Activated CD4-positive, alpha-beta T cell treated with anti-CD3 and anti-CD28 coated beads, Interleukin-10, Interleukin-2, amounts not matched to agents 100 ng/mL and 50 ng/mL, durations not matched to agents 16 hours and 8 hours (primary cell): ENCODE measurements at places on chromosomes 4 and X.

- no peak for DNase-seq
These were observed 21.8 kb downstream of the NR3C2 start for GRCh38 chr4:148420397-148420796.

DNA sequence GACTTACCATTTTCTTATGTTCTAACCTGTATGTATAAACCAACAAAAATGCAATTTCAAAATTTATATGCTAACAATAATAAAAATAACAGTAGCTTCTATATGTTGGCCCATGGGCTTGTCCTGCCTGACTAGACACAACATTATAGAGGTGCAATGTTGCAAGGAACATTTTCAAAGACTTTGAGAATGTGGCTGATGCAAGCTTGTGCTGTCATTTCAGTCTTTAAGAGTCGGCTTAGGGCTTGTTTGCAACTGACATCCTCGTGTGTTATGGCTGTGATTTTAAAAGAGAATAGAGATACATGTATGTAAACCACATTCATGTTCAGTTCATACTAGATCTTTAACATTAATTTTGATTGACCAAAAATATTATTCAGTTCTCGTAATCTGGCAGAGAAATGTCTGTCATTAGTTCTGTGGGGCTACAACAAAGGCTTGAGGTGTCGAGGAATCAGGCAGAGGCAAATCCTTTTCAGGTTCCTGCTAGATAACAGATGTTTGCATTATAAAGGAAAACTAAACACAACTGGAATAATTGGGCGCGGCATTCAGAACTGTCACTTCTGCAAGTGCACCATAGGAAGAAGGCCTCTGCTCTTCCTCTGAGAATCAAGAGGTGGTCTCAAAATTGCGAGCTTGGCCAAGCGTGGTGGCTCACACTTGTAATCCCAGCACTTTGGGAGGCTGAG is 13.1 kb downstream of the TMSB4X start:
- no peak for DNase-seq

DNA sequence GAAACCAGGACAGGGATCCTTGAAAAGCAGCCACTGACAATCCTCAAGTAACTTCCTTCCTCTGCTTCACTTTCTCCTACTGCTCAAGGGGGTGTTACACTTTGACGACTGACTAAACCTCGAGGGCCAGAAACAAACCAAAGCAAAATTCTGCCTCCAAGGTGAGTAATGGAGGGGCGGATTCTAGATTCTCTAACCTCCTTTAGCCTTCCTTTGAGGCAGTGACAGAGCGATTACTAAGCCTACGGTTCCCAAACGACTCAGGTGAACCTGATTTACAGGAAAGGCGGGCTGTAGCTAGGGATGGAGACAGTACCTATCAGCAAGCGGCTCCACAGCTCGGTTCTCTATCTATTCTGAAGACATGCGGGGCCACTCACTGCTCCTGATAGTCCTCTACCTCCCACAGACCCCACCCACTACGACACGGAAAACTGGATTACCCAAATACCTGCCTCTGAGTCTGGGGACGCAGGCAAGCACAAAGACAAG is 487 bp downstream of the TBCK start:
- DNase-seq = peak; percentile 61

DNA sequence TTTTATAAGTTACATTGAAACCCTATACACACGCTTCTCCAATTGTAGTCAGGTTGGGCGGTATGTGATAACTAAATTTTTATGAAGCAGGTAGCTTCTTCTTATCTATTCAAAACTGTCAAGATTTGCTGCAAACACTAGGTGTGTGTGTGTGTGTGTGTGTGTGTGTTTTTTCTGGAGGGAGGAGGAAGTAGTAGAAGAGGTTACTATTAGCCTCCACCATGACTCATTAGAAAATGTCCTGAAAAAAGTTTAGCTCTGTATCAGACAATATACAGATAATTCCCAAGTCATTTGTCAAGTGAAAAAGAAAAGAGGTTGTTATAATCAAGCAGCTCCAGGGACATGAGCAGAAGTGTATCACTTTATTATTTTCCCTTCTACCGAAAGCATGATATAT is 33.9 kb downstream of the PCDH7 start:
- no peak for DNase-seq

DNA sequence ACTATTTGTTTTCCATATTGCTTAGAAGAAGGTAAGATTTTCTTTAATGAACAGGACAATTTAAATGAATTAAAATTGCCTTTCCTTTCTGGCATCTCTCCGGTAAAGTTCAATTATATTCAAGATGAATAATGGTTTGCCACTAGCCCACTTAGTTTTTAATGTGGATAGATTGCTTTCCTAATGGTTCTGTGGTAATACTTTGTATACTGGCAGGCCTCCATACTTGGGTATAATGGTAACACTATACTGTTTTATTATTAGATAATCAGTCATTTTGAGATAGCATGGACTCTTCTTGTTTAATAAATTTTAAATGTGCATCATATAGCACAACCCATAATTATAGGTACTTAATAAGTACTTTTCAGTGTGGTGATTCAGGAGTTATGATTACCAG is 89.5 kb downstream of the ELOVL6 start:
- DNase-seq = no peak

GRCh38 chr4:104032896-104033295 is 313.1 kb upstream of the TACR3 start:
- DNase-seq = no peak

DNA sequence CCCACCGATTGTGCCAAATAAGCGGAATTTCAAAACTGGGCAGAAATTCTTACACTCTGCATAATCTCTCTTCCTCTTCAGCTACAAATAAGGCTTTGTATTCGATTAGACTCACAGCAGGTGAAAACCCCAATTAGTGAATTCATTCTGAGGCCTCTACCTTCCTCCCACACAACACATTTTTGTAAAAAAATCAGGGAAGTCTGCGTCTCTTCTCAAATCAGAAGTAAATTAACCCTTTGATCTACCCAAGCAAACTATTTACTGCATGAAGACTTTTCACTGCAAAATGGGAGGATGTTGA is 200.6 kb upstream of the FTHL17 start:
- DNase-seq = no peak

- DNase-seq = no peak
These were observed 150.8 kb downstream of the STIM2 start for GRCh38 chr4:27011401-27011800.

DNA sequence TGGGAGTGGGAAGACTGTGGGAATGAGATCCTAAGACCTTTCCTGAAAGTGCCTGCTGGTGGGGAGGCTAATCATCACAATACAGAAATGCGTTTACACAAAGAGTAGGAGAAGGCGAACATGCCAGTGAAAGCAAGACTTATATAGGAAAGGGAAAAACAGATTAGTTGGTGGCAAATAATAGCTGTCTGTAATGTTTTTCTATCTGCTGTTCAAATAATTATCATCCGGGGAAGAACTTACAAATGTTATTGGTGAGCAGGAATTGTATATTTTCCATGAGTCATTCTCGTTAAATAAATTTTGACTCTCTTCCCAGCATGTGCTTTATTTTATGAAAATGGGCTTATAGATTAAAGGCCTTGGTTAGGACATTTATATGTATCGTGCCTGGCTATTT is 196.5 kb downstream of the ARHGAP10 start:
- DNase-seq = no peak

DNA sequence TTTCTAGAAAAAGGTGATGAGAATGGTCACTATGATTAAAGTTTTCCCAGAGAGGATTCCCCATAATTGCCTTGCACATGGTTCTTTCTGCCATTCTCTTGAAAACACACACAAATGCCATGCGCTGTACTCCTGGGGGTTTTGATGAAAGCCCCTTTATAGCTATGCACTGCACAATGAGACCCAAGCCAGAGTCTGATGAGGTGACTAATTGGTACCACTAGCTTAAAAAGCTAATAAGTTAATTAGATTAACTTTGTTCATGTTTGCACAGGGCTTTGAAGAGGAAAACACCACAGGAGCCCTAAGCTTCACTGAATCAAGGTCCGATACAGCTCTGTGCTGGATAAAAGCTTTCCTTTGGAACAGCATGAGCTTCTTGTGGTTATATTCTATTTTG is 132.2 kb downstream of the NKX6-1 start:
- no peak for DNase-seq

DNA sequence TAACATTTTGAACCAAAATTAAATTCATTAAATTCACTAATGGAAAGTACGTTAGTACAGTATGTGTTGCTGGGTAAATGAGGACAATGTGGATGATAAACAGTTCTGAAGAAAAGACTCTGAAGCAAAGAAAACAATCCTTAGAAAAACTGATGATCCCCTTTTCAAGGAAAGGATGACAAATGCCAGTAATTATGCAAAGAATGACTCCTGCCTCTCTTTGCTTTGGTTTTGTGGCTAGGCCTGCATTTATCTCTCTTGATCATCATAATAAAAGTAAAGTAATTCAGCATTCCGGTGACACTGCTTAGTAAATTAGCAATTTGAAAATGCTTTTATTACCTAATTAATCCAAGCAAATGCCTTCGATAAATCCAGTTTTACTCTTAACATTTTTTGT is 652.2 kb upstream of the DIPK2B start:
- peak; percentile 67 for DNase-seq

GRCh38 chr4:18593297-18594002 is 571.9 kb upstream of the LCORL start:
- DNase-seq = peak; percentile 56

DNA sequence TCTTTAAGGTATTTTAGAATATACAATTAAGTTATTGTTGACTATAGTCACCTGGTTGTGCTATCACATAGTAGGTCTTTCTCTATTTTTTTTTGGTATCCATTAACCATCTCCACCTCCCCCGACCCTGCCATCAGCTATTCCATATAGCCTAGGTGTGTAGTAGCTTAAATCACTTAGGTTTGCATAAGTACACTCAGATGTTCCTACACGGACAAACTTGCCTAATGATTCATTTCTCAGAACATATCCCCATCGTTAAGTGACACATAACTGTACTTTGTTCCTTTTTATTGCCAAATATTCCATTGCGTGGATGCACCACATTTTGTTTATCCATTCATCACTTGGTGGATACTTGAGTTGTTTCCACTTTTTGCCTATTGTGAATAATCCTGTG is 67.9 kb downstream of the SLAIN2 start:
- no peak for DNase-seq
